ENCODE measurements at places on chromosomes 4 and X.

- DNase-seq = no peak
These were observed 23.1 kb upstream of the NAP1L5 start for GRCh38 chr4:88720451-88721428.

GRCh38 chr4:732911-733630, 27.4 kb downstream of the PCGF3 start:
- DNase-seq = no peak

GRCh38 chr4:83118869-83119268, 4.3 kb upstream of the PLAC8 start:
- DNase-seq = no peak

- no peak for DNase-seq
These were observed 24.2 kb upstream of the CAMK2D start for GRCh38 chr4:113785781-113786180.

DNA sequence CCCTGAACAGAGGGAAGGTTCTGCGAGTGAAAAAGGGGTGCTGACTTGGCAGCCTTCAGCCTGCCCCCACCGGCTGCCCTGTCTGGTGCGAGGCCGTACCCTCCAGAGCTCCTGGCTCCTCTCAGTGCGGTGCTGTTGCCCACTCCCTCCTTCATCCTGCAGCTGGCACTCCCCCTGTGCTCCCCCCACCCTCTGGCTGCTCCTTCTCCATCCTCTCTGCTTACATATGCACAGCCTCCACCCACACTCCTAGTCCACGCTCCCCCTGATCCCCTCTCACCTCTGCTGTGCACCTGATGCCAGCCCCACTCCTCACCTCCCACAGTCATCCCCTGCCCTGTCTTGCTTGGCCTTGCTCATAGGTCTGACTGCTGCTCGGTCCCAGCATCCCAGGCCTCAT, 9.9 kb downstream of the MAN2B2 start:
- no peak for DNase-seq

GRCh38 chr4:95508421-95508820, 40.4 kb downstream of the UNC5C start:
- DNase-seq = no peak

DNA sequence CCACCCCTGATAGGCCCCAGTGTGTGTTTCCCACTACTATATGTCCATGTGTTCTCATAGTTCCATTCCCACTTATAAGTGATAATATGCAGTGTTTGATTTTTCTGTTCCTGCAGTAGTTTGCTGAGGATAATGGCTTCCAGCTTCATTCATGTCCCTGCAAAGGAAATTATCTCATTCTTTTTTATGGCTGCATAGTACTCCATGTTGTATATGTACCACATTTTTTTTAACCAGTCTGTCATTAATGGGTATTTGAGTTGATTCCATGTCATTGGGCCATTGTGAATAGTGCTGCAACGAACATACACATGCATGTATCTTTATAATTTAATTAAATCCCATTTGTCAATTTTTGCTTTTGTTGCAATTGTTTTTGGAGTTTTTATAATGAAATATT, 10.3 kb upstream of the TMPRSS11A start:
- no peak for DNase-seq

GRCh38 chrX:152428120-152428519, 23.0 kb downstream of the GABRA3 start:
- DNase-seq = no peak

GRCh38 chr4:126888968-126889367, 743.8 kb upstream of the INTU start:
- no peak for DNase-seq

- DNase-seq = no peak
These were observed 185.6 kb upstream of the GALNT7 start for GRCh38 chr4:172983014-172983413.

DNA sequence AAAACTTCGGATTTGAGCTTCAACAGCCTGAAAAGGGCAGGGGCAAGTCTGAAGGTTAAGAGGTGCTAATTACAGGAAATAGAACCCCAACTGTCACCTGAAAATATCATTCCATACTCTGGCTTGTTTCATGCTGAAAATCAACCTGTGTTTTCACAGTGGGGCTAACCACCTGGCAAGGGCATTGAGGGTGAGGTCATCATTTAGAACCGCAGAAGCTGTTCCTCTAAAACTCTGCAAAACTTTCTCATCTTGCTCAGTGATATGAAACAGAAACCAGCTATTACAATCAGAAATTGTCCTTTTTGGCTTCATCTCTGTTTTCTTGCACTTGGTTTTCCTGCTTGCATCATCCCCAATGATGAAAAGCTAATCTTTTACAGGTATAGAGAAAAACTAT, 247.6 kb downstream of the DCLK2 start:
- no peak for DNase-seq

- DNase-seq = no peak
These were observed 164.8 kb upstream of the PGRMC2 start for GRCh38 chr4:128452415-128452814.

GRCh38 chrX:111645607-111646006, 35.4 kb upstream of the ALG13 start:
- DNase-seq = no peak

GRCh38 chrX:38616904-38617303, 55.6 kb downstream of the TSPAN7 start:
- no peak for DNase-seq

DNA sequence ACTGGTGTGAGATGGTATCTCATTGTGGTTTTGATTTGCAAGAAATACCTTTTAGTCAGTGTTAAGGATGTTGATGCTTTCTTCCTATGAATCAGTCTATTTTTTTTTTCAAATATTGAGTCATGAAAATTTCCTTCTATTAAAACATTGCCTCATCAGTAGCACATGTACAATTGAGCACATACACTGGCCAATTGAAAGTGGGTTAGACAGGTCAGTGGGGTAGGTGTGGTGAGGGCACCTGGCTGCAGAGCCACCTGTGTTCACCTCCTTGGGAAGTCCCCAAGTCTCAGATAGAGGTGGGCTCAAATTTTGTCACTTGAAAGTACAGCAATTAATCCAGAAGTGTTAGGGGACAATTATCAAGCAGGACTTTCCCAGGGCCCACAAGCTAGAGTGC, 243.7 kb downstream of the SPRY1 start:
- no peak for DNase-seq

DNA sequence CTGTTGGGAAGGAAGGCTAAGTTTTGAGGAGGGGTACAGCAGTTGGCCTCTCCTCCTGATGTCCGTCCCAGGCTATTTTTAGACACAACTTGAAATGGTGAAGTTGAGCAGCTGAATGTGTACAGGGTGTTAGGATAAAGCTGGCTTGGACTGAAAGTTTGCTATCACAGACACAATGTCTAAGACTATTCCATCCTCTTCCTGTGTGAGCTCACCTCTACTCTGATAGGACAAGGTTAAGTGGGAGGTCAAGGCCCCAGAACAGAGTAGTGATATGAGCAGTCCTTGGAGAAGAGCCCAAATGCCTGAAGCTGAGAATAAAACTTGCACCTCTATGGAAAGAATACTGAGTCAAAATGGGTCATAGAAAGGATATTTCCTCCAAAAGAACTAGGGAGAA, 4.1 kb downstream of the ATP1B4 start:
- no peak for DNase-seq

DNA sequence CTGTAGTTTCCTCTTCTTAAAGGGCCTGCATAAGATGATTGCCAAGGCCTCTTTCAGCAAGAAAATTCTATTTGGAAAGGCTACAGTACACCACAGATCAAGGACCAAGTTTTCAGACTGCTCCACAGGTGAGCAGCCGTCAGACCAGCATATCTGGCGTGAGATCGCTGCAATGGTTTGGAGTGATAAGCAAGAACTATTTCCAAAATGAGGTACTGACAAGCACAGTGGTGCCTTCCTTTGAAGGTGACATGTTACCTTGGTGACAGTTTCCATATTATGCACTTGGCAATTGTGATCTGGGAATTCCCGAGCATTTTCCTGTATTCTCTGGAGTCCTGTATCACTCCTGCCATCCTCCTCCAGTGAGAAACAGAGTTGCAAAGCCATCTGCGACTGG, 7.3 kb upstream of the TMEM150C start:
- DNase-seq = no peak

DNA sequence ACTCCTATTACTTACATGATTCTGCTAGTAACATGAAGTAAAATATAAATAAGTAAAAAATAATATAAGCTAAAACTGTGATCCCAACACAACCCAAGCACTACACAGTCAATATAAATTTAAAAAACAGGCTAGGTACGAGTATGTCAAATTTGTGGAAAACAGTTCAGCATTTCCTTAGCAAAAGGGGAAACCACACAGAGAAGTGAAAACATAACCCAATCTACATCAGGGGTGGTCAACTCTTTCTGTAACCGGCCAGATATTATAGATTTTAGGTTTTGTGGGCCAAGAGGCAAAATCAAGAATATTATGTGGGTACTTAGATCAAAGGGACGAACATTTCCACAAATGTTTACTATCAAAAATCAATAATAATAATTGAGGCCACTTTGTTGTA, 70.1 kb downstream of the CHST7 start:
- no peak for DNase-seq
